ENCODE measurements at places on chromosomes 7 and 10.

DNA sequence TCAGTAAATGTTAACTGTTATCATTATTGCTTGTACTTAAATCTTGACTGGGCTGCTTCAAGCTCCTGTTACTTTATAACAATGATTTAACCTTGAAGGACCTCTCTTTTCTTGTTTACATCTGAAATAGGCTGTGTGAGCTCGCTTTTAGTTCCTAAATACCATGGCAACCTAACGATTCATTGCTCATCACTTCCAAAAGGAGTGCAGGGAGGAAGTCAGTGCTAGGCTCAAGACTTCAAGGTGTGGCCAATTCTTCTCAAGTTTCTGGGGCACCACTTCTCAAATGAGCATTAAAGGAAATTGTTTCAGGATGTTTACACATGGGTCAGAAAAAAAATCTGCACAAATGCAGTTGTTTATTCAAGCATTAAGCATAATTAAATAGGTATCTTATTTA, 284.2 kb downstream of the MTERF1 start:
- no peak for DNase-seq

- no peak for DNase-seq
Observed at GRCh38 chr7:37482505-37482904, 33.8 kb upstream of the ELMO1 start.

GRCh38 chr10:85026878-85027467, 698.6 kb downstream of the CCSER2 start:
- DNase-seq, result no peak

GRCh38 chr10:8539056-8539455, 484.6 kb downstream of the GATA3 start:
- DNase-seq, result no peak
